Activated naive CD4-positive, alpha-beta T cell treated with anti-CD3 and anti-CD28 coated beads, Interleukin-2, amount 10 ng/mL, durations not matched to agents 7 days and 5 days (primary cell): ENCODE measurements at places on chromosomes 12 and 14.

GRCh38 chr14:55180006-55180405, 11.4 kb downstream of the DLGAP5 start:
- no peak for DNase-seq
- peaks cover 55% of the 10 kb centered on the region for H3K36me3 ChIP-seq

GRCh38 chr14:25658988-25659387, 609.0 kb upstream of the STXBP6 start:
- H3K27ac ChIP-seq, result no peak overlapping the region
- H3K4me1 ChIP-seq, result no peaks in the 10 kb centered on the region
- no peak overlapping the region for H3K4me3 ChIP-seq
- no peak for DNase-seq

GRCh38 chr14:75244121-75244520, 34.5 kb upstream of the FOS start:
- H3K4me1 ChIP-seq, result peaks cover 32% of the 10 kb centered on the region
- no peak overlapping the region for H3K27ac ChIP-seq
- H3K4me3 ChIP-seq, result no peak overlapping the region
- peaks cover 44% of the 10 kb centered on the region for H3K27me3 ChIP-seq

- H3K27me3 ChIP-seq, result no peaks in the 10 kb centered on the region
- no peak overlapping the region for H3K27ac ChIP-seq
- no peak for DNase-seq
- H3K4me3 ChIP-seq, result no peak overlapping the region
- no peaks in the 10 kb centered on the region for H3K36me3 ChIP-seq
Measured at GRCh38 chr12:66979251-66979650, 289.9 kb upstream of the CAND1 start.

DNA sequence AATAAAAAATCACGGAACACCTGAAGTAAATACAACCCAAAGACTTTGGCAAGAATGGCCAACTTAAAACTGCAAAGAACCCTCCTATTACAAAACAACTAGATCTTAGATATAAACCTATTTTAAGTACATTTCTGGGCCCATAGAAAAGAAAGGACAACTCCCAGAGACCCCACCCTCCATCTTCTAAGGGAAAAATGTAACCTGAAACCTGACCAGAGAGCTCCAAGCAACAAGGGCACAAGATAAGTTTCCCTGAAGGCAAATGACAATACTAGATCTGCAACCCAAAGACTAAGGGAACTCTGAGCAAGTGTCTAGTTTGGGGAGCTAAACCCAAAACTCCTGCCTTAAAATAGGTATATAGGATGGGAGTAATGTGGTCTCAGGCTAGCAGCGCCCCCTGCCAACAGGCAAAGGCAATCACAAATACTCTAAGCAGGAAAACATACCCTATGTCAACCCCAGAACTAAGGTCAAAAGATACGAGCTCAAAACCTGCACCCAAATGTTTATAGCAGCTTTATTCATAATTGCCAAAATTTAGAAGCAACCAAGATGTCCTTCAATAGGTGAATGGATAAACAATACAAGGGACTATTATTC, 218.9 kb downstream of the ITPR2 start:
- H3K27ac ChIP-seq, result no peak overlapping the region
- no peak overlapping the region for H3K4me3 ChIP-seq
- peak; percentile 29 for DNase-seq
